ENCODE measurements at places on chromosomes 1 and 21.

GRCh38 chr1:62437273-62437940 is 558 bp downstream of the USP1 start:
- no peak for DNase-seq

DNA sequence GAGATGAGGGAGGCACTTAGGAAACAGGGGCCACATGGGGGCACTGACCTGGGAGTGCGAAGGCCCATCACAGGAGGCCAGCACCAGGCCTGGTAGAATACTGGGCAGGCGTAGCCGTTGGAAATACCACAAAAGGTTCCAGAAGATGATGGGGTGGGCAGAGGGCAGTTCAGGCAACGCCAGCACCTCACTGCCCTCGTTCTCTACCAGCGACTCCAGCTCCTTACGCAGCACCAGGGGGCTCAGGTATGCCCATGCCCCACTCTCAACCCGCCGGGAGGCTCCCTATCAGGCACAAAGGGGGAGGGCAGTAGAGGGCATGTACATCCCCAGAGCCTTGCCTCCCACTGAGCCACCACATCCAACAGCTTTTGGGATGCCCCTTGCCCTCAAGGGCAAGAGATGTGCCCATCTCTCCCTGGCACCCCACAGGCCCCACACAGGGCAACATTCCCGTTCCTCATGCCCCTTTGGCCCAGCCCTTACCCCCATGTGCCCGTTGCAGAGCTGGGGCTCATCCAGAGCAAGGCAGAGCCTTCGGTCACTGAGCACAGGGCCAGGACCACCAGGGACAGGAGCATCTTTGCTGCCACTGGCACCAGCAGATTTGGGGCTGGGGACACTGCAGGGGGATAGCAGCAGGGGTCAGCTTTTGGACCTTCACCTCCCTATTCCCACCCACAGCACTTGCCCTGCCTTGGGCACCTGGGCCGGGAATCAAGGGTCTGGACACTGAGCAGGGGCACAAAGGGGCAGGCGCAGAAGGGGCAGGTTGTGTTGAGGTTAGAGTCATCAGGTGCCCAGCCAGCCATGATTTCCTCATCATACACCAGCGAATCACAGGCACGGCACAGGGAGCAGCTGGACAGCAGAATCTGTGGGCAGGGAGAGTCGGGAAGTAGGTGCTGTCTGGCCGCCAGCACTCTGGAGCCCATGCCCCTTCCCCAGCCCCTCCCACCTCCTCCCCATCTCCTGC is 9.7 kb upstream of the GATAD2B start:
- no peak for DNase-seq

- DNase-seq: no peak
Observed at GRCh38 chr1:176199707-176200106, 7.4 kb downstream of the COP1 start.

DNA sequence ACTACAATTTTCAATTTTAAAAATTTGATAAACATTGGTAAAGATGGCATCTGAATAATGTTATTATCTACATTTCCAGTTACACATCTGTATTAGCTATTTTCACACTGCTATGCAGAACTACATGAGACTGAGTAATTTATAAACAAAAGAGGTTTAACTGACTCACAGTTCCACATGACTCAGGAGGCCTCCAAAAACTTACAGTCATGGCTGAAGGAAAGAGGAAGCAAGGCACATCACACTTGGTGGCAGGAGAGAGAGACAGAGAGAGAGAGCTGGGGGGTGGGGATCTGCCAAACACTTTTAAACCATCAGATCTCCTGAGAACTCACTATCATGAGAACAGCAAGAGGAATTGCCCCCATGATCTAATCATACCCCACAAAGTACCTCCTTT is 850.0 kb downstream of the LTN1 start:
- no peak for DNase-seq

DNA sequence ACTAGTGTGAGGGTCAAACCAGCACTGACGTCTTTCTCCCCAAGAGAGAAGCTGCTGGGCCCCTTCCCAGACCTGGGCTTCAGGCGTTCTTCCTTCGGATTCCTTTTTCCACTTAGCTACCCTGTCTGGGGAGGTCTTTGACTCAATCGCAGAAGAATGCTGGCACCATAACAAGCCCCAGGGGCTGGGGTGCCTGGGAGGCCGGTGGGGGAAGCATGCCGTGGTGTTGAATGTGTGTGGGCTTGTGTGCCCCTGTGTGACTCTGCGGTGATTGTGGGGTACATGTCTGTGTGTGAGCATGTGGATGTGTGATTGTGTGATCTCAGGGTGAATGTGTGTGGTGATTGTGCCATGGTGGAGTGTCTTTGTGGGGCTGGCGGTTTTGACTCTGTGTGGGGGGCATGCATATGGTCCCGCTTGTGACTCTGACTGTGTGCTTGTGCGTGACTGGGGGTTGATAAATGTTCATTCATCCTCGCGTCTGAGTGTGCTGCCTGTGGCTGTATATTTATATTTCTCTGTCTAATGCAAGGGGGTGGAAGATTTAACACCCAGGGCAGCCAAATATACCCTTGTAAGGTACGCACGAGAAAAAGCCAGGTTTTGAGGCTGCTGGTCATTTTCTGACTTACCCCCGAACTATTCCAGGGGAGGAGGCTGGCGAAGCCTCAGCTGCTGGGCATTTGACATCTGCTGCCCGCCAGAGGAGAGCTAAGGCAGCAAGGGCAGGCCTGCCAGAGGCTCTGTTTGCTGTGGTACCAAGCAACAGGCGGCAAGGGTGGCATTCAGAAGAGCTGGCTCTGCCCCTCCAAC is 1.1 kb upstream of the SYNC start:
- no peak for DNase-seq

- DNase-seq: no peak
Observed at GRCh38 chr1:153260585-153261280, 1.2 kb downstream of the LORICRIN start.

DNA sequence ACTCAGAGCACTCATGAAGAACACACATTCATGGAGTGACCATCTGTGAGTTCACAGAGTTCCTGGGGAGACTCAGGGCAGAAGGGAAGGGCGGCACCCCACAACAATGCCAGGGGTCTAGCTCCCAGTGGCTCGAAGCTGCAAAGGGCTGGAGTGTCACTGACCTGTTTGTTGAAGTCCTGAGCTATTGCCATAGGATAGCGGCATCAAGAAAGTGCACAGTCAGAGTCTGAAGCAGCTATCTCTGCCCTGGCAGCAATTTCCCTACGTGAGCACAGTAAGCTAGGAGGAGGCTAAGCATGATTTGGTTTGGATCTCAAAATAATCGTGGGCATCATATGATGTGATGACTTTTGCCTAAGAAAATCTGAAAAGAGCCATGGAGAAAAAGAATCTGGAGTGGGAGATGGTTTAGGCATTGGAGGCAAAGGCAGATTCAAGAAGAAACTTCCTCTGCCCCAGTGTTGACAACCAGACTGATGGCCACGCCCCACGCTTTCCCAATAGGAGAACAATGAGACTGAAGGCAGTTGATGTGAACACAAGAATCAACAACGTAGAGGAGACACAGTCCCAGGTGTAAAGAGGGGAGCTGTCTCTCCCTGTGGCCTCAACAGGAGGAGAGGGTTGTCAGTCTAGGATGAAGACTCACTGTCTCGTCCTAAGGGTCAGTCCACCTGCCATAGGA is 100.0 kb upstream of the SLC25A33 start:
- DNase-seq: no peak

- DNase-seq: no peak
Observed at GRCh38 chr1:18535391-18536210, 54.9 kb downstream of the KLHDC7A start.

DNA sequence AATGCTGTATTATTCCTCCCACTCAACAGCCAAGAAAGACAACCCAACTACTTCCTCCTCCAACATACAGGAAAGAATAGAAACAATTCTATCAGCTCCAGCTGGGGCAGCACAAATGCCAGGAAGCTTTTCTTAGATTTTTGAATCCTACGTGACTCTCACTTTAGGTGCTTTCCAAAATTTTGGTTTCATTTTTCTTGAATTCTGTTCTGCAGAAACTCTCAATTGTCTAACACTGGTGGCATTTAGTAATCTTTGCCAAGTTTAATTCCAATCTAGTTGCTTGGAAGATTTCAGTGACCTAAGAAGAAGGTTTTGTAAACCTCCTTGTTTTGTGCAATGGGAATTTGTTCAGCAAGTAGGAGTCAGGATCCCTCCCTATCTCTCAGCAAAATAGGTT is 37.1 kb upstream of the DOCK7 start:
- DNase-seq: no peak

DNA sequence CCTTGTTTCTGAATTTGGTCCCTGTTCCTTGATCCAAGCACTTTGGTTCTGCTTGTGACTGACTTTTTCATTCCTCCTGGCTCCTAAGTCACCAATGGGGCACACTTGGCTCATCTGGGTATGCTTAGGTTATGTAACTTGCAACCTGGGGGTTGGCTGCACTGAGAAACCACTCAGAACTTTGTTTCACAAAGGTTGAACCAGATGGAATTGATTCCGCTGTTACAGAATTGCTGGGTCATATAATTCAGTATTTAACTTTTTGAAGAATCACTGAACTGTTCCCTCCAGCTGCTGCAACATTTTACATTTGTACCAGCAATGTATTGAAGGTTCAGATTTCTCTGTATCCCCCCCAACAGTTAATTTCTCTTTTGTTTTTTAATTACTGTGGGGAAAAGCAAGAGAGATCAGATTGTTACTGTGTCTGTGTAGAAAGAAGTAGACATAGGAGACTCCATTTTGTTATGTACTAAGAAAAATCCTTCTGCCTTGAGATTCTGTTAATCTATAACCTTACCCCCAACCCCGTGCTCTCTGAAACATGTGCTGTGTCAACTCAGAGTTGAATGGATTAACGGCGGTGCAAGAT is 9.6 kb upstream of the NVL start:
- no peak for DNase-seq

DNA sequence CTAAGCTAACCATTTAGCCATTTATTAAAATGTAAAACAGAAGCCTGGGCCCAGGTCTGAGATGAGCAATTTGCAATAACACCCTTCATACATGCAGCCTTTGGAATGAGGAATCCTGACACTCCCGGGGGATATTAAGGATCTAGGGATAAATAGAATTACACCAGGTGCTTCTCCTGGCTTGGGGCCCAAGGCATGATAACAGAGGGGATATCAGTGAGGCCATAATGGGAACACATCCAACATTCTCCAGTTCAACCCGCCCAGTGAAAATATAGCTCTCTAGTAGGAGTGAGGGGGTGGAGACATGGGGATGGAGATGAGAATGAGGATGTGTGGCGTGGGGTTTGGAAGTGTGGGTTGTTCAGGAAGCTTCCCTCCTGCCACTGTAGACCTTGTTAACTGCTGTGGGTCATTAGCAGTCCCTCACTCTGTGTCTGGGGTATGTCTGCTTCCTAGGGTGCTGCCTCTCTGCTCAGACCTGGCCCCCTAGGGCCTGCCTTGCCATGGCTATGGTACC is 57.9 kb upstream of the KANK4 start:
- DNase-seq: no peak

GRCh38 chr1:58430421-58431275 is 115.9 kb downstream of the OMA1 start:
- no peak for DNase-seq

Data from D721Med (cell line).